ENCODE measurements at places on chromosomes 2 and 18. TPM values are rescaled to one million over a fixed set of nuclear protein-coding genes. Genes with fewer than 3 reads are reported as not detected.

Gene TXNDC2
- total RNA-seq: not detected

Gene GPR148
- total RNA-seq: not detected

Gene PUM2
- total RNA-seq: 33.5 TPM

Gene HAAO
- total RNA-seq: 1.6 TPM

Gene RNF152
- 11.7 TPM for total RNA-seq

Gene GTF2A1L
- 4.7 TPM for total RNA-seq

Gene UGT1A8
- not detected for total RNA-seq

Gene TANK
- 100 TPM for total RNA-seq

Gene RAB6C
- under 0.01 TPM for total RNA-seq

Gene C18orf63
- total RNA-seq: not detected

Gene KCNJ13
- not detected for total RNA-seq

Gene CXCR4
- total RNA-seq: not detected

Gene HOXD13
- not detected for total RNA-seq

Gene PPP1R1C
- total RNA-seq: 0.32 TPM

DNA sequence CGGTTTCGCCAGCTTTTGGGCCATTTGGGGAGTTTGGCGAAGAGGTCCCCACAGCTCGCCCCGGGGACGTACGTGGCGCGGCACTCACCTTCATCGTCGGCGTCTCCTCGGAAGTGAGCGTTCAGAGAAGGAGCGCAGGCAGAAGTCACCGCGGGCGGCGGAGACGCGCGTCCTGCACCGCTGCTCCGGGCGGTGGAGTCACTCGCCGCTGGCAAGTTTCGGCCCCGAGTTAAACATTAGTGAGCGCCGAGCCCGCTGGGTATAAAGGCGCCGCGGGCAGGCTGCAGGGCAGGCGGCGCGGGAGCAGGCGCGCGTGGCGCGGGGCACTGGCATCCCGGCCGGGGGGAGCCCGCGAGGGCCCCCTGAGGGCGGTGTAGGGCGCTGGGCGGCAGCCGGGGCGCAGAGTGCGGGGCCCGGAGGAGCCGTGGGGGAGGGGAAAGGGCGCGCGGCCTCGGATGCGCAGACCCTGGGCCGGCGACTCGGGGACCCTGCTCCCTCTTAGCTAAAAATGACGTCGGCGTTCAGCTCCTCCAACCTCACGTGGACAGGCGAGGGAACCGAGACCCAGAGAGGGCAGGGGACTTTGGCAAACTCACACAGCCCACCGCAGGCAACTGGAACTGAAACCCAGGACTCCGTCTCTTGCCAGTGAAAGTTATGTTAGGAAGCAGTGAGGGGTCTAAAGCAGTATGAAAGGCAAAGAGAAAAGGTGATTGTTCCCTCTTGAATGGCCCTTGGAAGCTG lies at the start of gene DPP4:
DPP4 (minus strand) TSS at position 328 of the 744 bp plus-strand sequence; CDS start at position 94, 234 bp downstream.
- DNase-seq: no peak

GRCh38 chr18:12765126-12765525 lies 62.3 kb downstream of the PSMG2 start:
- no peak for DNase-seq

GRCh38 chr2:18408638-18409037 lies 151.8 kb downstream of the RDH14 start:
- DNase-seq: no peak

DNA sequence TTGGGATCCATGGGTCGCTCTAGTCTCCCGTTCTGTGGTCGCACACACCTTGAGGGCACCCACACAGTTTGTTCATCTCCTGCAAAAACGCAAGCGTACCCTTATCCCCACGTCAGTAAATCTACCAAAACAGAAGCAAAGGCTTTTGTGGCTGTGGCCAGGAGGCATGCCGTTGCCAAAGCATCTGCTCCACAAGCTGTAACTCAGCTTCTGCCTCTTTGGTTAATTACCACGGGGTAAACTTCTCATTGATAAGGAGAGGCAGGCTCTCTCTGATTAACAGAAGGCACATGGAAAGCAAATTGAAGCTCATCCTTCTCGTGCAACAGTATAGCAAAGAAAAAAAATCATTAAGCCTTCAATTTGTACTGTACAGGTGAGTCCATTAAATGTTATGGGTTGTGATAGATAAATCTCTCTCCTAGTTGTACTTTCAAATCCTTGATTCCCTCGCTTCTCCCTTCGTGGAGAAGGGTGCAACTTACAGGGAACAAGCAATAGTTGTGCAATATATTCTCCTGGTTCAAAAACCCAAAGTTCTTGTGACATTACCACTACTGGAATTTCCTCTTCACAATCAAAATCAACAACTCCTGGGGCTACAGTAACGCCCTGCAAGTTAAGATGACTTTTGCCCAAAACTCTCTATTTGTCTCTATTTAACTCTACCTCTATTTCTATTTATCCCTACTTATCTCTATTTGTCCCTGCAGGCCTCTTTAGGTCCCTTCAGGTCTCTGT lies 10.3 kb downstream of the PECR start:
- DNase-seq: no peak

GRCh38 chr2:62928015-62928414 lies 122.6 kb upstream of the OTX1 start:
- no peak for DNase-seq

- no peak for DNase-seq
Observed at GRCh38 chr2:15935675-15936074, 4.7 kb upstream of the MYCN start.

DNA sequence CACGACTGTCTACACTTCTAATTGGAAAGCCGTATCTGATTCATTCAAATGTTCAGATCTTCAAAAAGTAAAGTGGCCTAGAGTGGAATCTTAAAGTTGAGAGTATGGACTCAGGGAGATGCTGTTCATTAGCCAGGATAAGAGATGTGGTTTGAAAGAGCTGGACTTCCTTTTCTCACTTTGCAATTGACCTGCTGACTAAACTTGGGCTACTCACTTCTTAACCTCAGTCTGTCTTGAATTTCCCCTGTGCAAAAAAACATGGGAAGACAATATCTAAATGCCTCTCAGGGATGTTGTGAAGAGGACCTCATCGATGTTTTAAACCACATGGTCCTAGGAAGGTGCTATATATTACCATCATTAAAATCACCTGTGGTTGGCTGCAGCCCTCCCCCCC lies 64.1 kb downstream of the BCL2 start:
- no peak for DNase-seq

DNA sequence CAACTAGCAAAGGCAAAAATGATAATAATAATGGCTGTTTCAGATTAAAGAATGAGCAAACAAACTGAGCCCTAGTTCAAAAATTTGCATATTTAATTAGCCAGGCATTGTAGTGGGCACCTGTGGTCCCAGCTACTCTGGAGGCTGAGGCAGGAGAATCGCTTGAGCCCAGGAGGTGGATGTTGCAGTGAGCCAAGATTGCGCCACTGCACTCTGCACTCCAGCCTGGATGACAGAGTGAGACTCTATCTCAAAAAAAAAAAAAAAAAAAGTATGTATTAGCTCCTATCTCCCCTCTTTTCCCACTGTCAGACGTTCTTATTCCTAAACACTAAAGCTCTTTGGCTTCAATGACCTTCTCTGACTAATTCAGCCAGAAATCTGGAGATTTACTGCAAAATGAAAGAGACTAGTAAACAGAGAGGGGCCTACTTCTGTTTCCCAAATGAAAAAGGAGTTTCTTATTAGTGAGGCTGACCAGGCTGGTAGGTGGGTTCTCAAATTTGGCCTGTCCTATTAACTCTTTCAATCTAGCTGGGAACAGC lies 3.9 kb upstream of the SRBD1 start:
- peak; percentile 50 for DNase-seq

GRCh38 chr2:170101789-170102188 lies 76.2 kb upstream of the MYO3B start:
- no peak for DNase-seq

GRCh38 chr2:20217041-20217970 lies 7.6 kb downstream of the SDC1 start:
- DNase-seq: no peak

DNA sequence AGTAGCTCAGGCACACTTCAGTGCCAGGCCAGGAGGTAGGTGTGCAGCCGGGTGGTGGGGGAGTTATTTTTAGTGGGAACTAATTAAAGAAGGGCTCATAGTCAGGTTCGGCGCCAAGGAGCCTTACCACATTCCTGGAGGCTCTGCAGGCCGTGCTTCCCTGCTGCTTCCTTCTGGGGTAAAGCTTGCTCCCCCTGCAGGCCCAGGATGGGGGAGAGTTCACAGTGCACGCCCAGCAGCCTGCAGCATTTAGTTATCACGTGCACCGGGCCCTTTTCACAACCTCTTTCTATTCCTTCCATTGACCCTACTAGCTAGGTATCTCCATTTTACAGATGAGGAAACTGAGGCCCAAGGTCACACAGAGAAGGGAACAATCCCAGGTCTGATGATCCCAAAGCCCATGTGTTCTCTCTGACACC lies 2.5 kb downstream of the KCNF1 start:
- no peak for DNase-seq

DNA sequence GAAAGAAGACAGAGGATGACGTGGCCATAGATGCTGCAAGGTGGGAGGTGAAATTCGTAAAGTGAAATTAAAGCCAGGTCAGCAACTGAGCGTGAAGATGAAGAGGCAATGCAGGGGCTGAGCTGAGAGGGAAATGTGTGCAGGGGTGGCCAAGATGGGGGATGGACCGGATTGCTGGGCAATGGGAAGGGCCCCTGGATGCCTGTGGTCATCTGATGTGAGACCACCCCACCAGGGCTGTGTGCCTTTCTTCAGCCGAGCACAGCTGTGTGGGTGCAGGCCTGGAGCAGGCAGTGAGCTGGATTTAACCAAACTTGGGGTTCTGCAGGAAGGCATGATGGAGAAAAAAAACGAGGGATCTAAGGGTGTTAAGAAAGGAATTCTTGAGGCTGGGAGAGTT lies 80.4 kb downstream of the ZCCHC2 start:
- no peak for DNase-seq

GRCh38 chr2:70793450-70793849 lies 3.0 kb upstream of the FIGLA start:
- no peak for DNase-seq

GRCh38 chr2:137467246-137467862 lies 496.9 kb upstream of the HNMT start:
- peak; percentile 5 for DNase-seq

DNA sequence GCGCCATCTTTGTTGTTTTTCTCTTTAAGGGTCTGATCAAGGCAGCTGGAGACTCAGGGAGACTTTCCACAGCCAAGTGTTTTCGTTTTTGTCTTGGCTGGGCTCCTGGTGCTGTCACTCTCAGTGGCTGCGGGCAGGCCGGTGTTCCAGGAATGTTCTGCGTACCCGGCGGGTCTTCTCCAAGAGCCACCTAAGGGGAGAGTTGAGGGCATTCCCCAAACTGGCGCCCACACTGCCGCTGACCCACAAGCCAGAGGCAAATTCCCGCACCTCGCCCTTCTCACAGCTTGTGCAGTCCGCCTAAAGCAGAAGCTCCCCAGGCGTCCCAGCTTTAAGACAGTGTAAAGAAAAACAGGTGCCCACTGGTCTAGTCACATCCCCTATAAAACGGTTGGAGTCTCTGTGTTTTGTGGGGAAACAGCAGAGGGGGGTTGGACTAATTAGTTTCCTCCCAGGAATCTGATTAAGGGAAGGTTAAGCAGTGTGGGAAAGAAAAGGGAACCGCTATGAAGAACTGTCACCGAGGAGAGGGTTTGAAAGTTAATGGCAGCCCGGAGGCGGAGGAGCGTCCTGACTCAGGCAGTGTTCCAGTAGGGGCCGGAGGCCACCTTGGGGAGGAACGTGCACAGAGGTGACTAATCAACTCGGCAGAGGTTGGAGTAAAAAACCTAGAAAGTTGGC lies 224.5 kb downstream of the SLC4A3 start:
- peak; percentile 3 for DNase-seq

- no peak for DNase-seq
Observed at GRCh38 chr2:65357095-65357958, 75.1 kb downstream of the SPRED2 start.

DNA sequence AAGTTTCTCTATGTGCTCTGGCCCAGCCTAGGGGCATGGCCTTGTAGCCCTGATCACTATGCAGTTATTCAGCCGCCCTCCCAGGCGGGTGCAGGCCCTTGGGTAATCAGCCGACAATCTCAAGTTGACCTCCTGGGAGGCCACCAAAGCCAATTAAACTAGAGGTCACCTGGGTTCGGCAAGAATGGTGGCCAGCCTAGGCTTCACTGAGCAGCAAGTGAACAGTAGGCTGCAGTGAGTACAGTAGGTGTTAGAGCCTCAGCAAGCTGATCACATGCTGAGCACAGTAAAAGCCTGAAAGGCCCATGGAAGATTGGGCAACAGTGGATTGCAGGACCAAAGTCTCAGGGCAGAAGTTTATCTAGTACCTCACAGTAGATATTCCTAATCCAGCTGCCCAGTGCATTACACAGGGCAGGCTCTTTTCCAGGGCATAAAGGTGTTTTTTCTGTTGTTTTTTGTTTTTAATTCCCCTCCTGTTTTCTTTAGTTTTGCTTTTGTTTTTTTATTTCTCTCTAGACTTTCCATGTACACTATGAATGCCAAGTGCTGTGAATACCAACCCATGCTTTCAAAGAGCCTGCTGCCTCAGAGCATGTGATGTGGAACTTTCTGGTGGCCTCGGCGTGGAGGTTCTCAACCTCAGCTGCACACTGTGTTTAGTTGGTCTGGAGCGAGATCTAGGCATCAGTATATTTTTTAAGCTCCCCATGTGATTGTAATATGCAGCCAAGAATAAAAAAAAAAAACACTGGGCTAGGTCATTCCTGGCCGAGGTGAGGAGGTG lies 55.9 kb upstream of the ATL2 start:
- peak; percentile 27 for DNase-seq

GRCh38 chr2:84022810-84023431 lies 436.2 kb downstream of the SUCLG1 start:
- peak; percentile 49 for DNase-seq

- DNase-seq: no peak
Observed at GRCh38 chr18:12027046-12027445, 45.7 kb downstream of the IMPA2 start.

DNA sequence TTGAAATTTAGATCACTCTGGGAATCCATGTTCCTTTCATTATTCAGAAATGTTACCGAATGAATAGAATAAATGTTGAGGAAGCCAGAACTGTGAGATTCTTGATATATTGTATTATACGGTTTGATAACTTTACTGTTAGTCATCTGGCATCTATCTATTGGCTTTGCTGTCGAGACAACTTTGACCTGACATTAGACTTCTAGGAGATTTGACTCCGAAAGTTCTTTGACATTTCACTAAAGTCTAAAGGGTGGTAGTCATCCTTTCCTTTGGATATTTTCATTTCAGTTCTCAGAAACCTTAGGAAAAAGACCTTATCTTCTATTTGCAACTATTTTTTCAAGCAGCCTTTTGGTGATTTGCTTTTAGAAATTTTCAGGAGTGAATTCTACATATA lies 1.9 kb downstream of the BMPR2 start:
- DNase-seq: no peak

- DNase-seq: peak; percentile 32
Observed at GRCh38 chr2:111617299-111618225, 266.4 kb downstream of the ANAPC1 start.

- peak; percentile 55 for DNase-seq
Observed at GRCh38 chr18:57004366-57005121, 142.3 kb upstream of the BOD1L2 start.

GRCh38 chr2:64145119-64145518 lies 899 bp upstream of the PELI1 start:
- no peak for DNase-seq

GRCh38 chr18:2971741-2972552 lies 41.0 kb downstream of the LPIN2 start:
- DNase-seq: peak; percentile 70

GRCh38 chr2:231132129-231132528 lies 7.3 kb upstream of the HTR2B start:
- peak; percentile 71 for DNase-seq
